Heart left ventricle (tissue), 16 donors: ENCODE measurements at places on chromosomes 2 and 18.
A peak's percentile ranks its signal among the peaks of the same experiment; 100 is the strongest.

DNA sequence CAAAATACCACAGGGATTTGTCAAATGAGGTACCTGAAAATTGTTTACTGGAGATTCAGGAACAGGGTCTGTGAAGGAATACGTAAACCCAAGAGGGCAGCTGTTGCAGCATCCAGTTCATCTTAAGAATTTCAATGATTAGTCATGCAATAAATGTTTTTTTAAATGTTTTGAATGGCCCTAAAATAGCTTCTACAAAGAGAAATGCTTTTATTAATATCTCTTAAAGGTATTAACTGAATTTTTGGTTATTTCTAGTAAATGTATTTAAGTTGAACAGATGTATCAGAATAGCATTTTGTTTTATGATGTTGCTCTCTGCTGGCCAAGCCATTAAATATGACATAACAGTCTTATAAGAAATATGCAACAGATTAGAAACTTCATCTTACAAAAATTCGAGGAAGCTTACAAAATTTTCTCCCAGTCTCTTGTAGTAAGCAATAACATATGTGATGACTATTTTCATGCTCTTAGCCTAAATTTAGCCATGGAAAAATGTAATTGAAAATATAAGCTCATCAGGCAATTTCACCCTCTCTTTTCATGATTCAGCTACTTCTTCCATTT, 863.9 kb downstream of the SUCLG1 start:
- DNase-seq, result no peak

DNA sequence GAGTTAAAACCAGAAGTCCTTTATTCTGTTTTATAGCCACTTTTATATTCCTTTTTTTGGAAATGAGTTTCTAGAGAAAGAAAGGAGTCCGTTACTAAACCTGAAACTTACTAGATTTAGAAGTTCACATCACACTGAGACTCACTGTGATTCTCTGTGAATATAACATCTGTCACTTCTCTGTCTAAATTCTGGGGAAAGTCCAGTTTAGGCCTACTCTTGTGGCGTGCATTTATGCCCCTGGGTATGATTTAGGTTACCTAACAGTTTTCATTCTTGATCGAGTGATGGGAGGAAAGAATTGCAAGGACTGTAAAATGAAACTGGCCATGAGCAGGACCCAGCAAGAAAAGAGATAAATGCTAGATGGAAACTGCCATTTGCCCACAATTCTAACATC, 449.6 kb downstream of the SPAG16 start:
- DNase-seq, result no peak

DNA sequence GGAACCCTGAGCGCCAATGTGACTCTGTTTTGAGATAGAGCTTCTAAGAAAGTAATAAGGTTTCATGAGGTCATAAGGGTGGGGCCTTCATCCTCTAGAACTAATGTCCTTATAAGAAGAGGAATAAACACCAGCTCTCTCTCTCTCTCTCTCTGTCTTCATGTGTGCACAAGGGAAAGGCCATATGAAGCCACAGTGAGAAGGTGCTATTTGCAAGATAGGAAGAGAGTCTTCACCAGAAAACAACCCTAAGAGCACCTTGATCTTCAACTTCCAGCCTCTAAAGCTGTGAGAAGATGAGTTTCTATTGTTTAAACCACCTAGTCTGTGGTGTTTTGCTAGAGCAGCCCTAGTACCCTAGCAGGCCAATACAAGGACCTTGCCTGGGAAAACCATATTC, 55.8 kb downstream of the DOCK10 start:
- DNase-seq, result no peak

- no peak for DNase-seq
Measured at GRCh38 chr18:63126134-63127069, 193.2 kb downstream of the BCL2 start.

DNA sequence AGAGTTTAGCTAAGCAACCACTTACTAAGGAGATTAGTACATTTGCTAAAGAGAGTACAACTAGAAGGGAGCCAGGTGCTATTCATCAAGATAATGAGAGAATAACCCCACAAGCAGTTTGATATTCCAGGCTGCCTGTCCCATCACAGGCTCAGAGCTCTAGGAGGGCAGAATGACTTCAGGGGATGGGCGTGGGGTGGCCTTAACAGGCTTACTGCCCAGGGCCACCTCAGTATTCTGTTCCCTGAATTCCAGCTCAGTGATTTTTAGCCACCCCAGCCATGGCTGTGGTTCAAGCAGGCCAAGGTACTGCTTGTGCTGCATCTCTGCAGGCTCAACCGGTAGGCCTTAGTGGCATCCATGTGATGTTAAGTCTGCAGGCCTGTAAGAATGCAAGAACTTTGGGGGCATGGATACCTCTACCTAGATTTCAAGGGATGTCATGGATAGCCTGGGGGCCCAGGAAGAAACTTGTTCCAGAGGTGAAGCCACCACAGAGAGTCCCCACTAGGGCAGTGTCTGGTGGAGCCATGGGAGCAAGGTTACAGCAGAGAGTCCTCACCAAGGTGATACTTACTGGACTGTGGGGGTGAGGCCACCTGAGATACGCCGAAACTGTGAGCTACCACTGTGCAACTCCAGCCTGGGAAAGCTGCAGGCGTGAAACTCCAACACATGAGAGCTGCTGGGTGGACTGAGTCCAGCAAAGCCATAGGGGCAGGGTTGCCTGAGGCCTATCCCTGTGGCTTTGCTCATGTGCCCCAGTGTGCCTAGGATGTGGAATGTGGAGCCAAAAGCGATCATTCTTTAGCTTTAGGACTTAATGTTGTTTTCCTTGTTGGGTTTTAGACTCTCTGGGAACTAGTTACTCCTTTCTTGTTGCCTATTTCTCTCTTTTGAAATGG, 107.7 kb downstream of the EHBP1 start:
- no peak for DNase-seq

DNA sequence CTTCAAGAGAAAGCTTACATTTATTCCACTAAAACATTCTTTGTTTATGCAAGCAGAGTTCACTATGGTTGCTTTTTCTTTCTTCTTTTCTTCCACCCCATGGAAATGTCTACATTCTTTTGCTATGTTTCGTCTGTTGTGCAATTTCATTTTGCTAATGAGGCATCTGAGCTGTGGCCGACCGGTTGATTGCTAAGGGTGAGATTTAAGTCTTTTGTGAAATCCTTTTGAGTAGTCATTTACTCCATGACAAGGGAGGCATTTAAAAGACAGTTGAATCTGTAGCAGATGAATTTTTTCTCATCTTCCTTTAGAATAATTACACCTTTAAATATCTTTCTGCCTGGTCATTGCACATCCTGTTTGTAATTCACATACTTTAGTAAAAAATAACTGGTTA, 324.1 kb upstream of the THUMPD2 start:
- DNase-seq, result no peak

DNA sequence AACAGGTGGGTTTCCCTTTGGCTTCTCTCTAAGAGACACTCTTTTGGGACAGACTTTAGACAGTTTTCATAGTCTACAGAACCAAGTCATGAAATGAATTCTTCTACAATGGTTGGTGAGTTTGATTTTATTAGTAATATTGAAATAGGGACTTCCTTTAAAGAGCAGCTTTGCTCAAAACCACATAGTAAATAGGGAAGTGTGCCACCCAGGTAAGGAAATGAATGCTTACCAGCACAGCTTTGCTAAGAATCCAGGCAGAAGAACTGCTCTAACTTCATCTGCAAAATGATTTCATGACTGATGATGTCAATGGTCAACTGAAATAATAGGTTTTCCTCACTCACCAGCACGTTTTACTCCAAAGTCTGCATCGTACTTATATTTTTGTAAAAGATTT, 89.2 kb downstream of the NYAP2 start:
- no peak for DNase-seq

DNA sequence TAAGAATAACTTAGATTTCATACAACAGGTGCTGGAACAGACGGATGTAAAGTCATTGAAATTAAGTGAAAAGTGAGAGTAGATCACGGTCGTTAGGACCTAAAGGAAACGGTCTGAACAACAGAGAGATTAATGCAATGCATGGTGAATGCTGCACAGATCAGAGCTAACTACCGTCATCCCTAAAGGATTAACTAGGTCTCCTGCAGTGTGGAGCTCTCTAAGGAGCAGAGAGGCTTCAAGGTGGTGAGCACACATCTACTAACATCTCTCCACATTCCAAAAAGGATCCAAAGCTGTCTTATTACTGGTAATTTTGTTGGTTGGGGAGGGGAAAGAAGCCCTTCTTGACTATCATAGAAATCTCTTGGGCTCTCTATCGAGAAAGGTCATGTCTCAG, 75.3 kb downstream of the CABYR start:
- no peak for DNase-seq

DNA sequence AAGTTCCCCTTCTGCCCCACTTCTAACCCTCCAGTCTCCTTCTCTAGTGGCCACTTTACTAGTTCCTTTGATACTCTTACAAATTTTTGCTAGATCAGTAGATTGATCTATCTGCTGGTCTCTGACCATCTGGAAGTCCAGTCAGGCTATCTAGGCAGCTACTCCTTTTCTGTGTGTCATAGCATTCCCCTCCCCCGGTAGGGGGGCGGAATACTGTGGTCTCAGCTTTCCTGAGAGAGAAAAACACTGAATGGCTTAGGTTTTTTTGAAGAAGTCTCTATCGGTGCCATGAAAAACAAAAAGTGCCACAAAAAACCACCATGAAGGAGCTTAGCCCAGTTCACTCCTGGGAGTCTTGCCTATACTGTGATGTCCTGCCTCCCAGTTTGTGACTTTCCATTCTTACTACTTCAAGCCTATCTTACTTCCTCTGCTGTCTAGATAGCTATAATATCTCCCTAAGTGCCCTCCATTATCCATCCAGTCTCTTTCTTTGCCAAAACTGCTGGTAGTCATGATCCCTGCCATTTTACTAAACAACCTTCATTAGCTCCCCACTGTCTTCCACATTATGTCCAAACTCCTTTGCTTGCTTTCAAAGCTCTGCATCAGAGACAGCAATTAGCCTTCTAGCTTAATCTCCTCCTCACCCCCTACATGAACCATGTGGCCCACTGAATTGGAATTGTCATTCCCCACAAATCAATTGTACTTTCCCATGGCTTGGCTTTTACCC, 29.9 kb downstream of the TPGS2 start:
- no peak for DNase-seq

DNA sequence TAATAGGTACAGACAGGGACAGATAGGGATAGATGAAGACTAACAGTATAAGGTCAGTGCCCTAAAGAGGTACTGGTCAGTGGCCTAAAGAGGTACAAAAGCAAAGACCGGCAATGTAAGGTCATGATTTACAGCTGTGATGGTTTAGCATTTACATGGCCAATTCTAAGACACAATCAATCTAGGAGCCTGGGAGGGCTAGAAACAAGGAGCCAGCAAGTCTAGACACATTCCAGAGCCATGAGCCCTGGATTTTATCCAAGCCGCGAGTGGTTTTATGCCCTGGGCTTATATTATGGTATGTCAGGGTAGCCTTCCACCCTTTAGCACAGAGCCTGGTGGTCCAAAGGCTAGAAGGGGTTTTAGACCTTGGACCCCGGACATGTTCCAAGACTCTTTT, 124.2 kb downstream of the CBLN2 start:
- no peak for DNase-seq

DNA sequence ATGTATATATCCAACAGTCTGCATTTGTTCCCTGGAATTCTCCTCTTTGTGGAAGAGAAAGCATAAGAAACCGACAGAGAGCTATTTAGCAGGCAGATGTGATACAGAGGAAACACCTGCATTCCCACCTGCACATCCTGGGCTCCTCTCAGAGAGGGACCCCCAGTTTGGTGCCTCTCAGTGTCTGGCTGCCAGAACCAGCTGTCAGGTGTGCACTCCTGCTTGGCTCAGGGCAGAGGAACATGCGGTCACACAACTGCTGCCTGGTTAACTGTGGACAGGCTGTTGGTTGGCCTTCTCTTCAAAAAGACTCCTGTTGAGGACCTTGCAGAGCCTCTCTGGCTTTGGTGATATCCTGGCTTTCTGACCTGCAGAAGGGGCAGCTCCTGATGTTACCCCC, 54.6 kb downstream of the ITGB6 start:
- DNase-seq, result no peak

GRCh38 chr2:136422512-136422911, 304.6 kb upstream of the CXCR4 start:
- no peak for DNase-seq

DNA sequence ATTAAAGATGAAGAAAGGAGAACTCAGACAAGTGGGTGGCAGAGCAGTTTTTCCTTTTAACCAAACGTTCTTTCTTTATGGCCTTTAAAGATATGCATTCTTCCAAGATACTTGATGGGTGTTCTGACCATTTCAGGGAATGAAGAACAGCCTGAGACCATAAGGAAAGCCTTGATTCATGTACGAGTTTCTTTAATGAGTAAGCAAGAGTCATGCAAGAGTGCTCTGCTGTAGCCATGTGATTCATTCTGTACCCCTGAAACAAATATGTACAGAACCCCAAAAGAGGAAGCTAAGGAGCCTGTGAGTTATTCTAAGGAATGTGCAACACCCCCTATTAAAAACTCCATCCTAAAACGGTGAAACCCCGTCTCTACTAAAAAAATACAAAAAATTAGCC, 372.8 kb downstream of the MTX2 start:
- DNase-seq, result no peak

- no peak for DNase-seq
Measured at GRCh38 chr18:666628-667027, 9.2 kb downstream of the TYMS start.

DNA sequence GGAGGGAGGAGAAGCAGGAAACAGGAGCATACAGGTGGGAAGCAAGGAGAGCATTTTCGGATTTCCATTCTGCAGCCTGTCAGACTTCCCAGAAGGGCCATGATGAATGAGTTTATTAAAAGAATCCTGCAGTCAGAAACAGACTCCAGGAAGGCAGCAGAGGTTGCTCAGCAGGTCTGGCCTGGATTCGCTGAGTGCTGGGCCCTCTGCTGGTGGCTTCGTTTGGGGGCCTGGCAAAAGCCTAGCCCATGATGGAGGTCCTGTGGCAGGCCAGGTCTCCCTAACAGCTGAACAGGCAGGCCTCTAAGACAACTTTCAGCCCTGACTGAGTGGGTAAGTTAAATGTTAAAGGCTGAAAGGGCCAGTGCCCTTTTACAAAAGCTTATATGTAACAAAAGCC, 108.2 kb upstream of the CAPN13 start:
- peak; percentile 43 for DNase-seq

DNA sequence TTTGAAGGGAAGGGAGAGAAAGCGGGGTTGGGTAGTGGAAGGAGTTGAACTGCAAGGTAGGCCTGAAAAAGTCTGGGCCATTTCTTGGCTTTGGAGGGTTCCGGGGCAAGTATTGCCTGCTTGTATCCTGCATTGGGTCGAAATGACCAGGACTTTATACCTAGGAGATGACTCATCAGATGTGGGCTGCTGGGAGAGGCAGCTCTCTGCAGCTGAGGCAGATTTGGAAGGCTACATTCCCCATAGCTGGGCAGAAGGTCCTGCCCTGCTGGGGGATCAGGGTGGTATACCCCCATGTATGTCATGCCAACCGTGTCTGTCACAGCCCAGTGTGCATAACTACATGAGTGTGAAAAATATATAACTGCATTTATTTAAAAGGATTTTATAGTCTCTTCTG, 171.8 kb upstream of the SPRED2 start:
- DNase-seq, result no peak

- DNase-seq, result peak; percentile 76
Measured at GRCh38 chr2:46490521-46491141, 11.3 kb downstream of the TMEM247 start.

DNA sequence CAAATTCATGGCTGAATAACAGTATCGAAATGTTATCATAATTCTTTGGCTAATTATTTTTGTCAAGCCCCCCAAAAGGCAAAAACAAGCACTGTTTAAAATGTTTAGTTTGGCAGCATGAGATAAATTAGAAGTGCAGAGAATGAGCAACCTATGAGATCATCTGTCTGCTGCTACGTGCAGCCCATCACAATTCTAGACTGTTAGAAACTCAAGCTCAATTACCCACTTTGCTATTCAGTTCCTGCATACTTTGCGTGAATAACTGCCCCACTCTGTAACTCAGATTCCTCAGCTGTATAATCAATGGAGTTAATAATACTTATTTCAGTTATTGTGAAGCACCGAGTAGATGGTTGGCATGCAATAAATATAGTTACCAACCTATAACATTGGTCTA, 1181.9 kb downstream of the DPP10 start:
- no peak for DNase-seq
